ENCODE measurements at places on chromosomes 1 and 21.

- no peak for DNase-seq
Measured at GRCh38 chr1:191695865-191696264, 462.4 kb upstream of the RGS18 start.

- DNase-seq, result no peak
Measured at GRCh38 chr1:61450454-61450853, 274.5 kb downstream of the TM2D1 start.

GRCh38 chr1:226095286-226095685, 32.8 kb downstream of the H3-3A start:
- no peak for DNase-seq

- no peak for DNase-seq
Measured at GRCh38 chr1:117709249-117709691, 103.4 kb downstream of the TENT5C start.

DNA sequence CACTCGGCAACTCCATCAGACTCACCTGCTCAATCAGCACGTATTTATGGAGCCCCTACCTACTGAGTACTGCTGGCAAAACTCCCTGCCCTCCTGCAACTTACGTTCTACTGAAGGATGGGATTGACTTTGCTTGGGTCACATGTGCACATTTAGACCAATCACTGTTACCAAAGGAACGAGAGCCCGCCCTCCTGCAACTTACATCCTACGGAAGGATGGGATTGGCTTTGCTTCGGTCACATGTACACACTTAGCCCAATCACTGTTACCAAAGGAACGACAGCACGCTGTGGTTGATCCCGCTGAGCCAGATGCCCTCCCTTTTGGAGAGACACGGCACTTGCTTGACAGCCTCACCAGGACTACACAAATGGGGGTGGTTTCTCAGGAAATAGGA, 46.0 kb downstream of the UBIAD1 start:
- no peak for DNase-seq

GRCh38 chr1:55916481-55916880, 662.9 kb downstream of the PLPP3 start:
- no peak for DNase-seq

DNA sequence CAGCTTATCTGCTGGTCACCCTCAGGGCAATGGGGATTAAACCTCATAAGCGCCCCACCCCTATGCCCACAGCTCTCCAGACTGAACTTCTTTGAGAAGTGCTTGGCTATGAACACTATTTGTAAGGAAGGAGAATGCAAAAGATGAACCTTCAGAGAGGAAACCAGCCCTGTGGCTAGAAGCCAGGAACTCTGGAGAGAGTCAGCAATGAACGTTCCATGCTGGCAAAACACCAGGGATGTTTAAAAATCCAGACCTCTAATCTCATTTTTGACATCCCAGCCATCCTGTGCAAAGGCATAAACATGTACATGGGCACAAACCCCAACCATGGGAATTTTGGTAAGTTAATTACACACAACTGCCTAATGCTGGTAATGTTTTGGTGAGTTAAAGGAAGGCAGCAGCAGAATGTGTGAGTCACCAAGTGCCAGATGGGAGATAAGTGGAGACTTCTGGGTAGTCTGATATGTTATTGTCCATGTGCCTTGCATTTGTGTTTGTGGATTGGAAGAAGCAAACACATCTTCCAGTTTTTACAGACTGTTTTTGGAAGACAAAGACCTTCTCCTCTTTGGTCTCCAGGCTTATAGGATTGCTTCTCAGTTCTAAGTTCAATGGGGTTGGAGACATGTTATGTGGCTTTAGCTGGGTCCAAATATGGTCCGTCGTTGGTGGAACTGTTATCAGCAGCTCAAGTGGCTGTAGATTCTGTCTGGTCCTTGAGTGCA, 174.1 kb upstream of the ETV3 start:
- DNase-seq, result no peak

DNA sequence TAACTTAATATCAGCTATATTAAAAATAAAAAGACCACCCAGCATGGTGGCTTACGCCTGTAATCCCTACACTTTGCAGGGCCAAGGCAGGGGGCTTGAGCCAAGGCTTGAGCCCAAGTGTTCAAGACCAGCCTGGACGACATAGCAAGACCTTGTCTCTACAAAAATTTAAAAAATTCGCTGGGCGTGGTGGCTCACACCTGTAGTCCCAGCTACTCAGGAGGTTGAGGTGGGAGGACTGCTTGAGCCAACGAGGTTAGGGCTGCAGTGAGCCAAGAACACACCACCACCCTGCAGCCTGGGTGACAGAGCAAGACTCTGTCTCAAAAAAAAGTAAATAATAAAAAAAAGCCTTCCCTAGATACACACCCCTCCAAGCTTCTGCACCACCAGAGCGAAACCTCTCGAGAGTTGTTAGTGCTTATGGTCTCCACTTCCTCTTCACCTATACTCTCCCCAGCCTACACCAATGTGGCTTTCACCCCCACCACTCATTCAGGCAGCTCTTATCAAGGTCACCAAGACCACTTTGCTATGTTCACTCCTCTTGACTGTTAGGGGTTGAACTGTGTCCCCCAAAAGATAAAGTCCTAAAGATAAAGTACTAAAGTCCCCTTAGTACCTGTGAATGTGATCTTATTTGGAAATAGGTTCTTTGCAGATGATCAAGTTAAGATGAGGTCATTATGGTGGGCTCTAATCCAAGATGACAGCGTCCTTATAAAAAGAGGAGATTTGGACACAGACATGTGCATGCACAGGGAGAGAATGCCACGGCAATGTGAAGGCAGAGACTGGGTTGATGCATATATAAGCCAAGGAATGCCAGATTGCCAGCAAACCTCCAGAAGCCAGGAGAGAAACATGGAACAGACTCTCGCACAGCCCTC, 6.8 kb upstream of the PPP1R15B start:
- no peak for DNase-seq

- peak; percentile 98 for DNase-seq
Measured at GRCh38 chr1:52404116-52404974, at the start of the genes ORC1 and PRPF38A. TSS of gene ORC1 (minus strand) at chr1:52404423. CDS start at chr1:52402223, 2,200 bp downstream. TSS of gene PRPF38A (plus strand) at chr1:52404602. CDS start at chr1:52404750, 148 bp downstream.

- no peak for DNase-seq
Measured at GRCh38 chr1:240652961-240653409, 41.0 kb upstream of the GREM2 start.

- no peak for DNase-seq
Measured at GRCh38 chr1:225700889-225701465, 48.1 kb upstream of the ENAH start.

- no peak for DNase-seq
Measured at GRCh38 chr1:88224906-88225305, 459.2 kb upstream of the PKN2 start.

DNA sequence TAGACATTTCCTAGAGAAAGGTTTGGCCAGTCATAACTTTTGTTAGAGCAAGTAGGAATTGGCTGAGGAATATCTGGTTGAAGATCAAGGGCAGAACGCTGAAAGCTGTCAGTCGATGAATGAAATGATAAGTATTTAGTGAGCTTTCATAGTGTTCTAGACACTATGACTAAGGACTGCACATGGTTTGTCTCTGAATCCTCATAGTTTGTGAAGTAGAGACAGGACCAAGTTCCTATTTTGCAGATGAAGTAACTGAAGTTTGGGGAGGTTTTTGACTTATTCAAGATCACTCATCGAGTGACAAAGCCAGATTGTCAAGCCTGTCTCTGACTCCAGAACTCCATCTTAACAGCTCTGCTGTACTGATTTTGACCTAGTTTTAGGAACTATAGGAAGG, 4.7 kb downstream of the ELOA start:
- no peak for DNase-seq

GRCh38 chr1:40143891-40144575, 17.2 kb upstream of the RLF start:
- DNase-seq, result peak; percentile 32

GRCh38 chr1:155001675-155002463, 733 bp upstream of the ZBTB7B start:
- DNase-seq, result peak; percentile 99

DNA sequence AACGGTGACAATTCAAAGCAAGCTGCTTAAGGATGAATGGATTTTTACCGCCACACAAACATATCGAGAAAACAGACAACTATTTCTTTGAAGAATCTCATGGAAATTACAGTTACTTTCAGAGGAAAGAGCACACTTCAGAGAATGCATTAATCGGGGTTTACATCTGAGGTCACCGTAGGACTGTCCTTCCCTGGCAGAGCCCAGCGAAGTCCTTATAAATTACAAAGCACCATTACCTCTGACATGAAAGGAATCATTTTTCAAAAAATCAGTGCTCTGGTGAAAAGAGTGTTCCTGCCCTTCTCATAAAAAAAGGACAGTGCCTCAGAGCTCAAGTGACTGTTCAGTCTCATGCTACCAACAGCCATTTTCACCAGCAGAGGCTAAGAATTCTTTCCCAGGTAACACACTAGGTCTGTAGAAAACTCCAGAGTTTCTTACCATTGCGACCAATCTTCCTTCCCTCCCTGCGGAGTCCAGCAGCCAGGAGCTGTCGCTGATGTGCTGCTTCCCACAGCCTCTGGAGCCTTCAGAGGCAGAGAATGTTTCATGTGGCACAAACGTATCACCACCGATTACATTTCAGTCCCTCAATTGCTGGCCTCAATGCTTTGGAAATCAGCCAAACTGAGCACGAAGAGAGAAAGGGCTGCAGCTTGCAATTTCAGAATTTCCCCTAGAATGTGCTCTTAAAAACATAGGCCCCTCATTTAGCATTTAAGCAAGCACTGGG, 75.4 kb downstream of the PLD5 start:
- no peak for DNase-seq

DNA sequence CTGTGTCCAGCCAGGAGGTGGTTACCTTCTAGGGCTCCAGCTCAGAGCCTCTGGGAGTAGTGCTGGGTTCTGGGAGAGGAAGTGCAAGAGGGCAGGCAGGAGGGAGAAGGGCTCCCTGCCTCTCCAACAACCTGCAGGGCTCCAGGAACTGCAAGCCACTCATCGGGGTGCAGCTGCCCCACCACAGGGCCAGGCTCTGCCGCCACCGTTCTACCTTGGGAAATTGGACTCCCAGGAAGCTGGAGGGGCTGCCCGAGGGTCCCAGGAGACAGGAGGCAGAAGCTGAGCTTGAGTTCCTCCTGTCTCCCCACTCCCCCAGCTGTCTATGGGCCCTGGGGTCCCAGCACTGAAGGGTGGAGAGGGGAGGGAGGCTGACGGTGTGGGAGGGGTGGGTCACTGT, 7.4 kb upstream of the PRDM16 start:
- no peak for DNase-seq

- DNase-seq, result no peak
Measured at GRCh38 chr1:167904652-167905130, 9.2 kb downstream of the ADCY10 start.

GRCh38 chr1:85952460-85952859, 204.1 kb downstream of the COL24A1 start:
- DNase-seq, result no peak

GRCh38 chr1:153742411-153743142, 14.7 kb downstream of the INTS3 start:
- no peak for DNase-seq

- DNase-seq, result no peak
Measured at GRCh38 chr1:25688390-25689119, 72.0 kb downstream of the MAN1C1 start.

GRCh38 chr1:241181471-241181870, 175.5 kb downstream of the RGS7 start:
- no peak for DNase-seq

- DNase-seq, result no peak
Measured at GRCh38 chr1:176466514-176466913, 3.5 kb downstream of the PAPPA2 start.

- no peak for DNase-seq
Measured at GRCh38 chr1:227218870-227219573, 99.3 kb downstream of the CDC42BPA start.

GRCh38 chr1:172616195-172616594, 42.7 kb upstream of the FASLG start:
- no peak for DNase-seq

DNA sequence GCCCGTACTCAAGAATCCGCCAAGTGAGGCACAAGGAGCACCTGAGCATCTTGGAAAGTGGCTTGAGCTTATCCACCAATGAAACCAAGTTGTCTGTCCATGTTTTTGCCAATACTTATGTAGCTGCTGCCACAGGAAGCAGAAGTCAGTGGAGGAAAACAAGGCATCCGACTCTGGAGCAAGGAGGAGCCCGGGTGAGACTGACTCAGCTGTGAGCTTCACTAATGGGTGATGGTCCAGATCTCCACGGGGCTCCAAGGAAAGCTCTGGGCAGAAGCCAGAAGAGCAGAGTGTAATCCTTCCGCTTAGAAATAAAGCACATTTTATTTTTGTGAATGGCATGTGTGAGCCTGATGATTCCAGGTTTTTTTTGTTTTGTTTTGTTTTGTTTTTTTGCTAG, 12.3 kb upstream of the SSR2 start:
- DNase-seq, result no peak

GRCh38 chr1:46675549-46676314, 4.1 kb downstream of the TEX38 start:
- no peak for DNase-seq

DNA sequence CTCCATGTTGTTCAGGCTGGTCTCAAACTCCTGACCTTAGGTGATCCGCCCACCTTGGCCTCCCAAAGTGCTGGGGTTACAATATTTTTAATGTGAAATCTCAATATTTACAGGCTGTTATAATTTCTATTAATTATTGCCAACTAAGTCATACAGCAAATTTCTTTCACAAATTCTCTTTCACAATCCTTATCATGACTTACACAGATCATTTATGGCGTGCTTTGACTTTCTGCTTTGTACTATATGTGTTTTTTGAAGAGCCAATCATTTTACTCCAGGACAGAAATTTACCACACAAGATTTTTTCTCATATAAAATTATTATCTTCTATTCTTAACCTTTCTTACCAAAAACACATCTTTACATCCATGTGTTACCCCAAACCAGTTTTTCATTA, 1729.9 kb downstream of the NCAM2 start:
- DNase-seq, result no peak

- DNase-seq, result no peak
Measured at GRCh38 chr1:32286763-32287162, 5.1 kb upstream of the HDAC1 start.

DNA sequence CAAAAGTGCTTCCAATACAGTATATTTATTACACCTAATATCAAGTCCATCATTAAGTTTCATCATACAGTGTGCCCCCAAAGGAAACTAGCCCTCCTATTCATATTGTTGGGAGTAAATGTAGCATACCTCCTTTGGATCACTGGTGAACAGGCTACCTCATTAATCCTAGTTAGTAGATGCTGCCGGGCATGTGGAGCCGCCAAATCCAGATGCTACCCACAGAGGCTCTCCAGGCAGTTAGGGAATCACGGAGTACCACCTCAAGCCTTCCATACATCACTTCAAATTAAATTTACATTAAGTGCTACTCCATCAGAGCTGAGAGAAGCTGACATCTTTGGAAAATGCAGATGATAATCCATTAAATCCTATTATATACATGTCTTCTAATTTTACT, 121.7 kb upstream of the FOXD3 start:
- DNase-seq, result no peak

Measured in stimulated activated CD4-positive, alpha-beta T cell treated with anti-CD3 and anti-CD28 coated beads, Interleukin-1b, Interleukin-23, amount 100 ng/mL, for 48 hours (primary cell).